ENCODE measurements at places on chromosomes 16 and 17.
A peak's percentile ranks its signal among the peaks of the same experiment; 100 is the strongest.

DNA sequence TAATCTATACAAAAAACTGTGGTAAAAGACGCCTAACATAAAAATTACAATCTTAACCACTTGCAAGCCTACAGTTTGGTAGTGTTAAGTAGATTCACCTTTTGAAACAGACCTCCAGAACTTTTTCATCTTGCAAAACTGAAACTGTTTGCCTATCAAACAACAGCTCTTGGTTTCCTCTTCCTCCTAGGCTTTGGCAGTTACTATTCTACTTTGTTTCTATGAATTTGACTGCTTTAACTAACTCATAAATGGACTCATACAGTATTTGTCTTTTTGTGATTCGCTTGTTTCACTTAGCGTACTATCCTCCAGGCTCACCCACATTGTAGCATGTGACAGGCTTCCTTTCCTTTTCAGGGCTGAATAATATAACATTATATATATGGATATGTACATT is 97.0 kb downstream of the PRKCA start:
- DNase-seq: peak; percentile 72

GRCh38 chr16:70267516-70267915 is 15.8 kb upstream of the EXOSC6 start:
- no peak for DNase-seq

DNA sequence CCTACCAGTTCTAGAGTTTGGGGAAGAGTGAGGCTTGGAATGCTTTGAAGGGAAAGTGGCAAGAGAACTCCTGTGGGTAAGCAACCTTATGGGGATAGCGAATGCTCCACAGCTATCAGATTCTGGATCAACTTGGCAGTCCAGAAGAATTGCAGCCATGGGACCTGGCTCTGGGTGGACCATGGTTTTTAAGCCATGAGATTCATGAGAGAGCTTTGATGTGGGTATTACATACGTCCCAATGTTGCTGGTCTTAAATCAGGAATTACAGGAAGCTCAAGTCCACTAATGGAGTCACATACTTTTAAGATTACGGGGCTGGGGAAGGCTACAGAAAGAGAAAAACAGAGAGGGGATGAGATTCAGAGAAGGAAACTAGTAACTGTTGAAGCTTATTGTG is 142.5 kb upstream of the ELAC2 start:
- DNase-seq: no peak

DNA sequence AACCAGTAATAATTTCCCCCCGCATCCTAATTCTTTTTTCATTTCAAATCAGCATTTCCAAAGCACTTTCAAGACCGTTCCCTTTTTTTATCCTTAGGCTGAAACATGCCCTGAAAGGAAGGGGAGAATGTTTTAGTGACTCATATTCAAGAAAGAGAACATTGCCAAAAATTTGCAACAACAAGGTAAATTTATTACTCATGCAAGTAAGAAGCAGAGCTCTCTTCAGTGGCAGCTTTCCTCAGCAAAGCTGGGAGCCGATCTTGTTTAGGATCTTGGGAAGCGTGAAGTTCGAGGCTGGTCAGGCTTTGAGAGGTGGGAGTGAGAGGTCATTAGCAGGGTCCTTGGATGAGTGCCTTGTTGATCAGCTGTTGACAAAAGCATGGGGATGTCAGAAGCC is 129.5 kb downstream of the PRKCA start:
- DNase-seq: no peak

DNA sequence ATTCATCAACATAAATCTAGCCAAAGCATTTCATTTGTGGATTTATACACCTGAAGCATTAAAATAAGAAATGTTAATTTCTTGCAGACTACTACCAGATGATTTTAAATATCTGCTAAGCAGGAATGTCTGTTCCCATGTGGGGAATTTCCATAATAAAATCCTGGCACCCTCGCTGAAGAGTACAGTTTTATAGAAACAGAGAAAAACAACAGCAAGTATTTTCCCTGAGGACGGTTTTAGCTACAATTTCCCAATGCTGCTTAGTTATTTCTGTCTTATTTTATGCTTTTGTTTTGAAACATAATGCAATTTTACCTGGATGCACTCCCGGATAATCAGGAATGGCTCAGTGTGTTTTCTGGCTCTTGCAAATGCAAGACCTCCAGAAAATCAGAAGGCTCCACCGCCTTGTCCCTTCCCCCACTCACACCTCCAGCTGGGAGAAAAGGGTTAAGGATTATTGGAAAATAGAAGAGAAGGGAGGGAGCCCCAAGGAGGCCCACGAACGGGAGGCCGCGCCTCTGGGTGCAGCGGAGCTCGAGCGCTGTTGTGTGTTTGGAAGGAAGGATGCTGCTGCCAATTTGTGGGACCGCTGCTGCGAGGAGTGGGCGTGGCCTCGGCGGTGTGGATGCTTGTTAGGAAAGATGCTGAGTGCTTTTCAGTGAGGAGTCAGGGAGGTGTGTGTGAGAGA is at the start of gene CNTNAP4:
TSS of gene CNTNAP4 (plus strand) at position 657 of the 694 bp plus-strand sequence. CDS start 262 bp downstream, outside the sequence.
- DNase-seq: no peak

- DNase-seq: no peak
Measured at GRCh38 chr16:24482681-24483202, 56.6 kb upstream of the RBBP6 start.

- no peak for DNase-seq
Measured at GRCh38 chr16:86869288-86870022, 291.1 kb downstream of the FOXL1 start.

- DNase-seq: no peak
Measured at GRCh38 chr16:77849646-77850258, 61.4 kb downstream of the VAT1L start.

DNA sequence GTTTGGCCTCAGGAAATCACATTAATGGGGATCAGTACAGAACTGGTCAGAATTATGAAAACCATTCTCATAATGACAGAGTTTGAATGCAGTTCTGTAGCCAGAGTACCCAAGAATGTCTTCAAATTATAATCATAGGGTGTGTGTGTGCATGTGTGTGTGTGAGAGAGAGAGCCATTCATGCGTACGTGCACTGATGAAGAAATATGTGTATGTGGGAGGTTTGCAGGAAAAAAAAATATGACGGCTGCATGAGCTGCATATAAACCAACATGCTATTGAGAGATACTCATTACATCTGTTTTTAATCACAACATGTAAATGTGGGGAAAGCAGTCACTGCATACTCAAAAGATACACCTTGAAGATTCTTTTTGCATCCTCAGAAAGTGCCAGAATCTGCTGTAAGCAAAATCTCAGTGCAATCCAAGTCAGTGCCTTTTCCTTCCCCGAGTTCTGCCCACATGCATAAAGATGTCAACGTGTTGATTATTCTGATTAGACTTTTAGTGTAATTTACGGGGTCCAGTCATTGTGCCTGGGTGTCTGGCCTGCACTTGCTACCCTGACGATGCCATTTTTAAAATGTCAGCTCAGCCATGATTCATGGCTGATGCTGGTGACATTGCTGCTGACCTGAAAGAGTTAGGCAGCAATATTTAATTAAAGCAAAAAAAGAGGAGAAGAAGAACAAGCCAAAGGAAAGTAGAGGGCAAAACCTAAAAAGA is 378.7 kb upstream of the ZFHX3 start:
- DNase-seq: no peak

DNA sequence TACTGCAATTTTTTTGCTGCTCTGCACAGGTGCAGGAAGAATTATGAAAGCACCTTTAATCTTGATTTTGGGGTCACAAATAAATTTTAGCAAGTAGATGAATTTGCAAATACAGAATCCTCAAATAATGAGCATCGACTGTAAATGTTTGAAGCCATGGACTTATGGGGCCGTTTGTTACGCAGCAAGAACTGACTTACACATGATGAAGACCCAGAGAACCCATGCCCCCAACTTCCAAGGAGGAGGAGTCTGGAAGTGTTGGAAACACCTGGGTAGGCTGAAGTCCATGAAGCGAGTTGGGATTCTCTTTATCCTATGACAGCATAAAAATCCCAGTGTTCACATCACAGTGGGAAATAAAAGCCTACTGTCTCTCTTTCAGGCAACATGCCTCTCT is 176.6 kb downstream of the RBFOX3 start:
- DNase-seq: no peak

DNA sequence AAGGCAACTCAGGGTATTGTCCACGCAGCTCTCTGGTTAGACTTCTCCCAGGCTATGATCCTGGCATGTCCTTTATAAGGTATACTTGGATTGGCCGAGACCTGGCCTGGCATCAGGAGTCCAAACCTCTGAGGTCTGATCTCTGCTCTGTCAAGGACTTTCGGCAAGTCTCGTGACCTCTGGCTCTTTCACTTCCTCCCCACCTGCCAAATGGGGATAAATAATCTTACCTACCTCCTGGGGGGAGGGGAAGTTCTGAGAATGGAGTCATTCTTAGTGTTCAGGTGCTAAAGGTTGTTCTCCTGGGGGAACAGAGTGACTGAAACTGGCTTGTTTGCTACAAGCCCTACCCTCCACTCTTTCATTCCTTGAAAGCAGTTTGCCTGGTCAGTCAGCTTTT is 7.6 kb downstream of the ATXN1L start:
- no peak for DNase-seq

DNA sequence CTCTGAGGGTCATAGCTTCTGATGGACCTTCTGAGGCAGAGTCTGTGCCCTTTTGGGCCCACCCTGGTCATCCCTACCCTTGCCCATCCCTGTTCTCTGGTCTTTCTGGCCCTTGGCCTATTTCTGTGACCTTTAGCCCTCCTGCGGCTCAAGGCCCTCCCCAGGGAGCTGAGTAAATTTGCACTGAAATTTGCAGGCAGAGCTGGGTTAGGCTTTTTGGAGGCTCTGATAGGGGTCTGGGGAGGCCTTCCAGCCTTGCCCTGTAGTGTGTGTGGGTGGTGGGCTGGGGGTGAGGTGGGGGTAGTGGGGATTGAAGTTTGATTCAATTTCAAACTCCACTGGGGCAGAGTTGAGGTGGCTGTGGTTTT is 17.8 kb downstream of the RARA start:
- DNase-seq: no peak

DNA sequence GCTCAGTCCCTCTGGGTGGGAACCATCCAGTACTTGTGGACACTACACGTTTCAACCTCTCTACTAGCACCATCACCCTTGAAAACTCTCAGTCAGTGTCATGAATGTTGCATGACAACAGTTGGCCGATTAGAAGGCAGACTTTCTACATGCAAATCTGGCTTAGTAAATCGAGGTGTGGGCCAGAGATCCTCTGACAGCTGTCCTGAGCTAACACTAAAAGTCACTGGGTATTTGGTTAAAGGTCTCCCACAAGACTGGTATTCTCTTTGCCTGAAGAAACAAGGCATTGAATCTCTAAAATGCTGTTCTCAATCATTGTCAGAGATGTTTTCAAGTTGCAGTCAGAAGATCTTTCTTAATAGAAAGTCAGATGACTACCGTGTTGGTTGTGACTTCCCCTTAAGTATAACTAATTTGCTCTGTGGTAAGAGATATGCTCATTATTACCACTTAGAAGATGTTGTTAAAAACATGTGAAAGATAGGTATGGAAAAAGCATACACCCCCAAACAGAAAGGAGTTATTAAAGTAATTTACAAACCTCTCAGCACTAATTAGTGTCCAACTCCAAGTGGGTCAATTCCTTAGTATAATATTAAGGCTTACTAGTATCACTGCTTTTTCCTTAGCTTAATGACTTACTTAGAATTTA is 62.3 kb downstream of the WNT3 start:
- no peak for DNase-seq

GRCh38 chr16:58500430-58501241 is 693 bp downstream of the NDRG4 start:
- no peak for DNase-seq

- no peak for DNase-seq
Measured at GRCh38 chr16:86167061-86167460, 268.1 kb downstream of the IRF8 start.

DNA sequence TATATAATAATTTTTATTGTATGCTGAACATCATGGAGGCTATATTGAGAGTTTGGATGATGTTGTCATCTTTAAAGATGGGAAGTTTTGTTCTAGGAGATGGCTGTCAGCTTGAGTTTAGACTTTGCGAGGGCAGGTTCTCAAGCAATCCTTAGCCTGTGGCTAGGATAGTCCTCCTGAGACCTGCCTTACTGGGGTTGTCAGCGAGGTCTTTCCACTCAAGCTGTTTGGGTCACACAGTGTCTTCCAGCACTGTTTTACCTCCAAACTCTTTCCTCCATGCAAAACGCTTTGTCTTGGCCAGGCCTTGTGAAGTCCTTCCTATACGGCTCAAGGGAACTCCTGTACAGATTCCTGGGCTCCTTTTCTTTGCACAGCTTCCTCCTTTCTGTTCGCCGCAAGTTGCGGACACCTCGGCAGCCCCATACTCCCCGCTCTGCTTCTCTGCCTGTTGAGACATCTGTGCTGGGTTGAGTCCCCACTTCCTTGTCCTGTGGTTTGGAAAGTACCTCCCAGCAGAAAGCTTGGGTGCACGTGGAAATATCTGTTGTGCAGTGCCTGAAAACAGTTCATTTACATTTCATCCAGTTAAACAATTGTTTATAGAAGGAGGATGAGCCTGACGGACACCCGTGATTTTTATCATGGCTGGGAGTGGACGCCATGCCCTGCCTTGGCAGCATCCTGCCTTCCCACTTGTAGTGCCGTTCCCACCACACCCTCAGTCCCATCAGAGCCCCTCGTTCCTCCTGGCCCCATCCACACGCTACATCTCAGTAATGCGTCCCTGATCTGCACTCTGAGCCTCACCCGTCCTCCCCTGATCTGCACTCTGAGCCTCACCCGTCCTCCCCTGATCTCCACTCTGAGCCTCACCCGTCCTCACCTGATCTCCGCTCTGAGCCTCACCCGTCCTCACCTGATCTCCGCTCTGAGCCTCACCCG is 55.0 kb upstream of the CBFA2T3 start:
- peak; percentile 80 for DNase-seq

- DNase-seq: no peak
Measured at GRCh38 chr16:56911771-56912571, 20.0 kb upstream of the HERPUD1 start.

- DNase-seq: no peak
Measured at GRCh38 chr16:502179-502943, 25.2 kb upstream of the CAPN15 start.

- DNase-seq: peak; percentile 28
Measured at GRCh38 chr16:3879258-3879886, 1.1 kb downstream of the CREBBP start.

GRCh38 chr17:7406235-7406825 is 1.3 kb upstream of the NLGN2 start:
- DNase-seq: no peak

- DNase-seq: peak; percentile 86
Measured at GRCh38 chr17:82351713-82352488, 7.1 kb upstream of the TEX19 start.

DNA sequence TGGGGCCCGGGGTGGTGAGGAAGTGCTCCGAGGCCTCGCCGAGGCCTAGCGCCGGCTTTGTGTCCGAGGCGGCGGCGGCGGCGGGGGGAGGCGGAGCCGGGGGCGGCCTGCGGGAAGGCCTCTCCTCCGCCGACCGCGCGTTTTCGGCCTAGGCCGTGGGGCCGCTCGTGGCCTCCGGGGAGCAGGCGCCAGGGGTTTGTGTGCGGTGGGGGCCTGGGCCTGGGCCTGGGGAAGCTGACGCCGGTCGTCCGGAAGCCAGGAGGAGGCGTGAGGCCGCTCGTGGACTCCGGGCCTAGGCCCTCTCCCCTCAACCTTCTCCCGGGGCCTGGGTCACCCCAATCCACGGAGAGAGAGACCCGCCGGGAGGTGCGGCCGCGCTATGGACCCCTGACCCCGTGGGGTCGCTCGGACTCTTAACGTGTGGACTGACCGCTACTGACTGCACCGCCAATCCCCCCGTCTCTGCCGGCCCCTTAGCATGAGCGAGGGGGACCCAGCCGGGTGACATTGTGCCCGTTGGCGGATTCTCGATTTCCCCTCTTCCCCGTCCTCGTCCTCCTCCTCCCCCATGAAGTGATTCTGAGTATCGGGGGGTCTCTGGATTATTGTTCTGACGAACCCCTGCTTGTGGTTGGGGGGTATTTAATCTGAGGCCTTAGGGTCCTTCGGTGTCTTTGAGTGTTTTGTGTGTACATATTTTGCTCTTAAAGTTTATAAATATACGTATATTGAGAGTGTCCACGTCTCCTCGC is 660 bp downstream of the RBBP6 start:
- peak; percentile 50 for DNase-seq

Data from activated CD4-positive, alpha-beta T cell treated with anti-CD3 and anti-CD28 coated beads, Interleukin-2, amount 50 U/mL, for 16 hours (primary cell).